ENCODE measurements at places on chromosomes 2 and 18.

- no peak for DNase-seq
Observed at GRCh38 chr18:57003342-57003741, 143.5 kb upstream of the BOD1L2 start.

DNA sequence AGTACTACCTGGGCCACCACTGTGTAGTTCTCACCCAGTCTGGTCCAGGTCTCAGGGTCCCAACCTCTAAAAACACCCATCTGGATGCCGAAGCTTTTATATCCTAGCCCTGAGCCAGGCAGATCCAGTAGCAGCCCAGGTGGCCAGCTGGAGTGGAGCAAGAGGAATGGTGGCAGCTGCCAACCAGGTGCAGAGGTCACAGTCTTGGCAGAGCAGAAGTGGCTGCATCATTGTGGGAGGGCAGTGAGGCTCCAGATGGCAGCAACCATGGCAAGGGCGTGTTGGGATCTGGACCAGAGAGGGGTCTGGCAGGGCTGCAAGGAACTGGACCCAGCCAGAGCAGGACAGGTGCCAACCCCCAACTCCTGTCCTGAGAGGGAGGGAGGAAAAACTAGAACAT is 72.2 kb upstream of the AGAP1 start:
- no peak for DNase-seq

DNA sequence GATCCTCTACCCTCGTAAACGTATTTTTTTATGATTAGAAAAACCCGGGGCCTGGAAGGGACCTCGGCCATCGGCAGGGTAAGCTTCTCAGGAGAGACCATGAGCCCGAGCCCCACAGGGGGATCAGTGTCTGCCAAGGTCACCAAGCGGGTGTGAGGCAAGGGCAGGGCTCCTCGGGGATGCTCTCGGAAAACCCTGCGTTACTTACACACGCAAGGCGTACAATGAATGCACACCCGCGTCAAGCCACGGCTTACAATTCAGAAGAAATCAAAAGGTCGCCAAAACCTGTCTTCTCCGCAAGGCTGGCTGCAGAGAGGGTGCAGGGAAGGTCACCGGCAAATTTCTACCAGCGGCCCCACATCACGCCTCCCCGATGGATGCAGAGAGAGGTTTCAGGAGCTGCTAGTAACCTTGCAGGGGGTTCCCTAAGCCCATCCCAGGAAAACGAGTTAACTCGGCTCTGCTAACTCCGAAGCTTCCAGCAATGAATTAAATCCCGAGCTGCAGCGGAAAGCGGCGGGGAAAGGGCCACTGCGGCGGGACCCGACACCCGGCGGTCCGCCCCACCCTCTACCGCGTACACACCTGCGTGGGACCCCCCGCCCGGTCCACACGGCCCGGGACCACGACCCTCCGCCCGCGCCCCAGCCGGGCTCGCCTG is 638 bp downstream of the ST3GAL5 start:
- DNase-seq = peak; percentile 23

GRCh38 chr2:236840857-236841256 is 244.8 kb upstream of the COPS8 start:
- no peak for DNase-seq

GRCh38 chr2:218301176-218301819 is 9.0 kb upstream of the TMBIM1 start:
- DNase-seq = peak; percentile 93

GRCh38 chr2:218904176-218904575 is 23.5 kb downstream of the WNT10A start:
- no peak for DNase-seq

DNA sequence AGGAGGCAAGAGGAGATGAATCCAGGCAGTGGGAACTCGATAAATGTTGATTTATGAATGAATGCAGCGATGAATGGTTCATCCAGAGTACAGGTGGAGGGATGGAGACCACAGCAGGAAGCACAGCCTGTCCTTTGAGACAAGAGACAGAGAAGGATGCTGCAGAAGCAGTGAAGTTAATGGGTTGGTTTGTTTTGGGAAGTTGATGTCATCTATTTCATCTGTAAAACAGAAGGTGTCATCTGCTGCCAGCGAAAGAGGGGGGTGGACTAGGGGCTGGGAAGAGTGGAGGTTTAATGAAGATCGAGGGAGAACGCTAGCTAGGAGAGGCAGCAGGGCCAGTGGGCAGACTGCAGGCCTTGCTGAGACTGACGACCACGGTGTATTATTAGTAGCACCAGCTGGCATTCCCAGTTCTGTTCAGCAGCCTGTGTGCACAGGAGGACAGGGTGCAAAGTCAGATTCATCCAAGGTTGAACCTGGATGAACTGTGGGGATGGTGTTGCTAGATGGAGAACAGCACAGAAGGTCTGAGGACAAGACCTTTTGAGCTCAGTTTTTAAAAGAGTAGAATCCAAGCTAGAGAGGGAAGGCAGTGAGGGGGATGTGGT is 120.3 kb upstream of the CAPN13 start:
- no peak for DNase-seq

DNA sequence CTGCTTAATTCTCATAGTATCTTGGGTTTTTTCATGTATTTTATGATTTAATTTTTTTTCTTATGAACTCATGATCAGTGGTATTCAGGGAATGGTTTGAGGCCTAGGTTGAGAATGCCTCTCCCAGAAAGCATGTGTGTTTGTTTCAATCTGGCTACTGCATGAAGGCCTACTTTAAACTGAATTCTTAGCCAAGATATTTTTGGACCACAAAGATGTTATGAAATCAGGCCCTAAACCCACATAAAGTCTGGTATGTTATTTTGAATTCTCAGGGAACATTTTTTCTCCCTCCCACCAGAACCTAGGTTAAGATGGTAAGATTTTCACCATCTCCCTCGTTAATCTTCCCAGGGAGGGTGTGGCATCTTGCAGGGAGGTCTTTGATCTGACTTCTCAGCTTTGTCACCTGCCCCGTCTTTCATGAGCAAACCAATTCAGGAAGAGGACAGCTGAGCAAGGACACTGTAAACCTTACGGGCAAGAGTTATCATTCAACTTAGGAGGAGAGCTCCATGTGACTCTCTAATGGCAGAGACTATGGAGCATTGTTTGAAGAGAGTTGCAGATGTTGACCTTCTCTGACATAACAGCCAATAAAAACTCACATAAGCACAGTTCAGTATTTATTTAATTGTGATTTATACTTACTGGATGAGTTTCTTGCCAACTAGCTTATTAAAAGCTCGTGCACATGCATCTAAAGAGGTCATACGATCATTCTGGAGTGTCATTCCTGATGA is 21.3 kb upstream of the ACKR3 start:
- no peak for DNase-seq

GRCh38 chr2:160286551-160286950 is 86.5 kb upstream of the ITGB6 start:
- no peak for DNase-seq

DNA sequence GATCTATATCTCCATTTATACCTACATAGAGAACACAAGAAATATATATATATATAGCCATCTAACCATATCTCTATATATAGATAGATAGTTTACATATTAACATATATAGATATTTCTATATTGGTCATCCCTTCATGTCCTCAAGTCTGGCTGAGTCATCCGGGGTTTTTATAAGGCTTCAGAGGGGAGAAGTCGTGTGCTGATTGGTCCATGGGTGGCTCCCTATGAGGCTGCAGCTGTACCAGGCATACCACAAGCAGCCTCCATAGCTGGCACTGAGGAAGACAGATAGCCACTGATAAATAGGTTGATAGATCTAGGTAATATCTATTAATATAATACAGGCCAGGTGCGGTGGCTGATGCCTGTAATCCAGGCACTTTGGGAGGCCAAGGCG is 618.3 kb upstream of the SETBP1 start:
- DNase-seq = no peak

GRCh38 chr2:174749793-174750192 is 14.5 kb downstream of the CHRNA1 start:
- no peak for DNase-seq

- no peak for DNase-seq
Observed at GRCh38 chr2:25853038-25853638, 25.1 kb downstream of the ASXL2 start.

- DNase-seq = no peak
Observed at GRCh38 chr2:105653302-105653701, 91.4 kb upstream of the NCK2 start.

DNA sequence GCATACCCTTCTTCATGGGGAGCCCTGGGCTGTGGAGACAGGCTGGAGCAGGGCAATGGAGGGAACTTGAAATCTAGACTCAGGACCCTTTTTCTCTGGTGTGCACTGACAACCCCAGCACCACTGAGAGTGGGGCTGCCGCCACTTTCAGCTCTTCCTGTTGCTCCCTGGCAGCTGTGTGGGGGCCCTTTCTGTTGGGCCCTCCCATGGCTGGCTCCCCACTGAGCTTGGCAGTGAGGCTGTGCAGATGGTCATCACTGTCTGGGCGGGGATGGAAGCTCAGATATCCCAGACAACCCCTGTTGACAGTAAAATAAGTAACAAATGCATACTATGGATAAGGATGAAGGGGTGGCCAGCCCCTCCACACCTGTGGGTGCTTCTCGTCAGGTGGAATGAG is 6.7 kb downstream of the MYO7B start:
- no peak for DNase-seq

DNA sequence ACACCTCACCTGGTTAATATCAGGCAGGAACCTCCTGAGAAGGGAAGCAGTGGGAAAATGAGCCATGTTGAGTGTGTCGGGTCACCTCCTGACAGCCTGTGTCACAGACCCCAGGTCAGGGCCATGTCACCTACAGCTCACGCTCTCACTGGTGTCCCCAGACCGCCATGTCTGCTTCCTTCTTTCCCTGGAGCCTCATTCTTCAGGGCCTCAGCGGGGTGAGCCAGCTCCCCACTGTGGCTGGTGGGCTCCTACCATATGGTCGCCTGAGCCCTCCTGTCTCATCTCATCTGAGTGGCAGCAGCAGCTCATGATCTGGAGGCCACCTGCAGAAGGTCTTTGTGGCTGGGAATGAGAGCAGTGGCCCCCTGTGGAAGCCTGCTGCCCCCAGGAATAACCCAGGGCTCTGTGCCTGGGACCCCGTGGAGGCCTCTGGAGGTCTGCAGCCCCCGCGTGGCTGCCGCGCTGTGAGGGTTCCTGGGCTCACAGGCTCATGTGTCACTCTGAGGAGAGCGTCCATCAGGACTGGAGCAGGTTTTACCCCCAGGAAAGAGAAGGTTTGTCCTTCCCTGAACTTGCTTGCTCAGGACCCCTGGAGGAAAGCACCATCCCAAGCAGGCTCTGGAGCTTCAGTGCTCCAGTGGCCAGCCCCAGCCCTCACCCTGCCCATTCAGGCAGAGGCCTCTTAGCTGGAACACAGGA is 56.4 kb downstream of the FAM168B start:
- no peak for DNase-seq

DNA sequence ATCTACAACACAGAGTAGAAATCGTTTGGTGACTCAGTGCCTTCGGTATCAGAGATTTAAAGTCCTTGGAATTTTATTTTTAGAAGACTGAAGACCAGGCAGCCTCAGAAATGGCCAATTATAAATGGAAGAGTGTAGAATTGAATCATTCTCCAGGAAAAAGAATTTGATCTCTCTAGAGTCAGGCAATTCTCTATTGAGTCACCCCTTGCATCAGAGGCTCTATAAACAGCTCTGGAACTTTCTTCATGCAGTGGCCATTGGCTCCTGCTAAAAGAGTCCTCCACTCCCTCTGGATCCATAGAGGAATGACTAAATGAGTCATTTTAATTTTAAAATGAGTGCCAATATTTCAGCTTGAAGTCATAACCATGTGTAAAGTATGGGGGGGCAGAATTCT is 816.2 kb downstream of the TDRD15 start:
- no peak for DNase-seq

- DNase-seq = no peak
Observed at GRCh38 chr2:160490733-160491685, 2.6 kb downstream of the RBMS1 start.

GRCh38 chr2:197280015-197280702 is 30.4 kb downstream of the ANKRD44 start:
- no peak for DNase-seq

- no peak for DNase-seq
Observed at GRCh38 chr18:31587529-31587928, 4.1 kb upstream of the TTR start.

DNA sequence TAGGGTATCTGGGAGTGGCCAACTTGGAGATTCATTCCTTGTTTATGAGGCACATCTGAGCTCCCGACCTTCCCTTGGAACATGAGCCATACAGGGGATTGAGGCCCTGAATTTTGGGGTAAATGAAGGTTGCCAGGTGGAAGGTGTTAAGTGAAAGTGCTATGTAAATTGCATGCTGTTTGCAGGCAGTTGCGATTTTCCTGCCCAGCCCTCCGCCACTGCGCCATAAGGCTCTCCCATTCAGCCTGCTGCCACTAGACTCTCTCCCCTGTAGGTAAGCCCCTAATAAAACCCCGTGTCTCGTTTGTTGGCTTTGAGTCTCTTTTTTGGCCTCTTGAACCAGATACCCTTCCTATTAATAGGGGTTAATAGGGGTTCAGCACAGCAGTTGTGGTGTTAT is 33.8 kb downstream of the PCARE start:
- no peak for DNase-seq

DNA sequence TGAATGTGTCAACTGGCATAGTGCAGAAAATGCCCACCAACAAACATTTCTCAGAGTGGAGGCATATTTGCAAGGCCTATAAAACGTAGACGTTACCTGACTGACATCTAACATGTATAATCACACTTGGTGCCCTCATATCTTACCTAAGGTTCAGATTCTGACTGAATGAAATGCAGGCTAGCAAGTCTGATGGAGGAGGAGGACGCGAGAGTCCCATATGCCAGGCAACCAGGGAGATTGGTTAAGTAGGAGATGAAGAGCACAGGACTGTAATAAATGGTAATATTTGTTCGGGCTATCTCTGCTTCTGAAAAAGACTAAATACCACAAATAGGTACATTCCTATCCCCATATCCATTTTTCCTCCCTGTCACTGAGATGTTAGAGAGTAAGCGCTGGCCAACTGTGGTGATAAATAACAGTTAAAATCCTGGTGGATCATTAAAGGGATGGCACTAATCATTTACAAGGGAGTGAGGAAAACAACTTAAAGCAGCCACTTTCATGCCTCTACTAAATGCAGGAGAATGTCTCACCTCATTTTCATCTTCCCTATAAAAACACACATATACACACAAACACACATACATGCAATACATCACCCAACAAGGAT is 217.2 kb downstream of the TMEM163 start:
- no peak for DNase-seq

Data from WTC11 (cell line).